ENCODE measurements at places on chromosomes 7 and 10.

- DNase-seq, result no peak
Measured at GRCh38 chr10:13414855-13415254, 66.8 kb upstream of the SEPHS1 start.

DNA sequence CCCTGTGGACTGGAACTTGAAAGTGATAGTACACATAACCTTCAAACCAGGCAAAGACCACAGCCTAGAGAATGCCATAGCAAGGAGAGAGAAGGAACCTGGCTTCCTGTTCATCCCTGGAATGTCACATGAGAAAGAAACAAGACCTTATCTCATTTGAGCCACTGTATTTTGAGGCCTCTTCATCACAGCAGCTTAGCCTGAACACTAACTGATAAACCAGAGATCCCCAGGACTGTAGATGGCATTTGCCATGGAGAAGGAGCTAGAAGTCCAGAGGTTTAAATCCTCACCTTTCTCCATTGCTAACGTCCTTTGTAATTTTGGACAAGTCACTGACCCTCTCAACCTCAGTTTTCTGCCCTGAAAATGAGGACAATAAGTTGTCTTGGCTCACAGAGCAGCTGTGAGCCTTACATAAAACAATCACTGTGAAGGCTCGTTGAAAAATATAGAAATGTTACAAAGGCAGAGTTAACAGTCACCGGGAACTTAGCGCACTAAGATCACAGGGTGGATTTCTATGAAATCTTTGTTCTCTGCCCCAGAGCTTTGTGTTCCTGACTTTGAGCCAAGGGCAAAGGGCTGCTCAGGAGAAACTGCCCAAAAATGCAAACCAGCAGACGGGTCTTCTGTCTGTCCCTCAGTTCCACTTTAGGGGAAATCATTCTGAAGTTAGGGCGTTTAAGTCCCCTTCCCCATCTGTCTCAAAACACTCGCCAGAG, 197.0 kb downstream of the USP6NL start:
- no peak for DNase-seq

DNA sequence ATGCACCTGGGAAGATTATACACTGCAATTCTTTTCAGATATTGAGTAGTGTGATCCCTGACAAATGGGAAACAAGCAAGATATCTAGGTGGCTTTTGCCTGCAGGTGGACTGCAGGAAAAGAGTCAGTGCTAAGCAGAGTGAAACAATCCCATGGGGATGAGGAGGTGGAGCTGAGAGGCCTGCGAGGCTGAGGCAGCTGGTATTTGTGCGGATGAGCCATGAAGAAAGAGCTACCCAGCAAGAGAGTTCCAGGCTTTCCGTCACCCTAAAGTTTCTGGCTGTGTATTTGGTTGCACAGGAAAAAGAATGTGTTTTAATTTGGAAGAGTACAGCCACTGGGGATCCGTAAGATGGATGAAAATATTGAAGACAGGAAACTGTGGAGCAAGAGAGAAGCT, 714.1 kb upstream of the COBL start:
- no peak for DNase-seq

- DNase-seq, result no peak
Measured at GRCh38 chr7:128697302-128697905, 25.3 kb downstream of the GARIN1A start.

GRCh38 chr7:28183627-28184026, 3.0 kb upstream of the JAZF1 start:
- no peak for DNase-seq

GRCh38 chr7:49245062-49245461, 320.7 kb downstream of the CDC14C start:
- DNase-seq, result no peak

- no peak for DNase-seq
Measured at GRCh38 chr7:129110258-129110981, 34.1 kb upstream of the TSPAN33 start.

- DNase-seq, result no peak
Measured at GRCh38 chr10:36391405-36391804, 734.0 kb upstream of the ANKRD30A start.

DNA sequence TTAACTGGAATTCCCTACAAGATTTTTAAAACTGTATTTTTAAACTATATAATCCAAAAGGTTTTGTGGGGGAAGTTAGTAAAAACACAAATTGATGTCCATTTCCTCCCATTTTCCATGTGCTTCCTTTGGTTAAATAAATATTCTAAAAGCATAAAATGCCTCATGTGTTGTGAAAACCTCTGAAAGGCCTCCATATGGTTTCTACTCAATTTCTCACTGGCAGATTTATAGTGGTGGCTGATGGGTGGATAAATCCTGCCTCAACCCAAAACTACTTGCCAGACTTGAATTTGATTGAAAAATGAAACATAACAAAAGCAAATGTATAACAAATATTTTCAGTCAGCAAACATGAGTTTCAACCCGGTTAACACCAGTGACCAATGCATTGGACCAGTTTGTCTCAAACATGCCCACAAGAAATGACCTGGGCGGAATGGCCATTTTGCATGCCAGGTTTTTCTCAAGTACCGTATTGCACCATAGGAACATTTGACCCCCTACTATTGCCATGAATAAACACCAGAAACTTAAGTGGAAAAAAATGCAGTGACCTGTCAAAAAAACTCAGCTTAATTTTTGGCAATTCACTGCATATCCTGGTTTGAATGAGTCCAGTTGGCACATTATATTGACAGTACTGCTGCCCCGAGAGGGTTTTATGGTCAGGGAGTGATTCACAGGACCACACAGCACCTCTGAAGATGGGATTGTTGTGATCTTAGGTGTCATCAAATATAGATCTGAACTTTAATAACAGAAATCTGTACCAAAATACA, 454.6 kb upstream of the ANKRD30A start:
- DNase-seq, result no peak

DNA sequence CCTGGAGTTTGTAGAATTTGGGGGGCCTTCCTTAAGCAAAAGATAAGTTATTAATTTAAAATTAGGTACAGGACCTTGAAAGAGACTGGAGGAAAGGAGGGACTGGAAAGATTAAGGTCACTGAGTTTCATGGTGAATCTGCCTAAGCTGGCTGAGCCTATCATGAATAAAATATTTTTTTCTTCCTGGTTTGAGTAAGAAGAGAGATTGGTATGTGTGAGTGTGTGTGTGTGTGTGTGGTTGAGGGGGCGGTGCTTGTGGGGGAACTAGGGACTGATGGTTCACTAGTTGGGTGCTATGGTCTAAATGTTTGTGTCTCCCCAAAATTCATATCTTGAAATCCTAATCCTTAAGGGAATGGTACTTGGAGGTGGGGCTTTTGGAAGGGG, 142.5 kb upstream of the PRKCQ start:
- no peak for DNase-seq

DNA sequence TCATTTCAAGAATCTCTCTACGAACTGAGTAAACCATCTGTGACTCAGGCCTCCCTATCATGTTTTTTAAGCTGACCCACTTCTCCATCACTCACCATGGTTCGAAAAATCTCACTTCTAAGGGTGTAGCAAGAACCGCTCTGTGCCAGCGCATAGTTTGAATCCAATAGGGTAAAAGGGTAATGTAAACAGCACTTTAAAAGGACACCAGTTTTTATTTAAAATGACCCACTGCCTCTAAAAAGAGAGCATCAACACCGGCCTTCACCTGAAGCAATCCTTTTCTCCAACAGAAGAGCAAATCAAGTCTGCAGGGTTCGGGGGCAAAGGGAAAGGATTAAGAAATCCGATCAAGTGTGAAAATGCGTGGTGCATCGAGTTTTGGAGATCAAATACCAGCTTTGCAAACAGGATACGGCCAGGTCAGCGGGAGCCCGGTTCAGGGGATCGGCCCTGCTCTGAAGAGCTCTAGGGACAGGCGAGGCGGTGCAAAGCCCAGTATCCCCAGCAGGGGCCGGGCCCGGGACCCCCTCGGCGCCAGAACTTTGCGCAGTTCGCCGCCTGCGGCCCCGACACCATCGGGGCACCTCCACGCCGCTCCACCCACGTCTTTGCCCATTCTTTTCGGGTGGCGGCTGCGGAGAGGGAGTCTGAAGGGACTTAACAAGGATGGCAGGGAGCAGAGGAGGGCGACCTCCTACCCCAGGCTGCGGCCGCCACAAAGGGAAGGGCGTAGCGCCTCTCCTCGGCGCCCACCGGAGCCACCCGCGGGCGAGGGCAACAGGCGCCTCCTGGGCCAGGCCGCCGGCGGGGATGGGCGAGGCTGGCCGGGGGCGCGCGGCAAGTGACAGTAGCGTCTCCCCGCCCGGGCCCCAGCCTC, 842 bp downstream of the NMT2 start:
- peak; percentile 45 for DNase-seq

GRCh38 chr7:27212497-27213432, 12.9 kb upstream of the HOXA13 start:
- no peak for DNase-seq

GRCh38 chr10:94344522-94345122, 18.1 kb downstream of the NOC3L start:
- no peak for DNase-seq

DNA sequence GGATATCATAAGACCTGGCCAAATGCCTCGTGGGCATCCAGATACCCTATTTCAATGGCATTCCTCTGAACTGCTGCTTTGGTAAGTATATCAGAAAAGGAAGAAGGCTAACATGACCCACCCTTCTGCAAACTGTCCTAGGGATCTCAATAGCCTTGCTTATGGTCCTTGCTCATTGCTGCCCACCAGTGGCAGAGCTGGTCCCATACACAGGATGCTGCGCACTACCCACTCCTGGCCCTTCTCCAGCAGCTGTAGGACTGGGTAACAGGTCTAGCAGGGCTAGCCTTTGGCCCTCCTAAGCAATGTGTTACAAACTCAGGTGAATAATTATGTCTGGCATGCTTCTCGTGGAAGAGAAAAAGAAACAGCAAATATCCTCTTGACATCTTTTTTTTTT, 72.5 kb downstream of the C10orf90 start:
- no peak for DNase-seq

- DNase-seq, result no peak
Measured at GRCh38 chr10:122073508-122073907, 84.5 kb downstream of the TACC2 start.

DNA sequence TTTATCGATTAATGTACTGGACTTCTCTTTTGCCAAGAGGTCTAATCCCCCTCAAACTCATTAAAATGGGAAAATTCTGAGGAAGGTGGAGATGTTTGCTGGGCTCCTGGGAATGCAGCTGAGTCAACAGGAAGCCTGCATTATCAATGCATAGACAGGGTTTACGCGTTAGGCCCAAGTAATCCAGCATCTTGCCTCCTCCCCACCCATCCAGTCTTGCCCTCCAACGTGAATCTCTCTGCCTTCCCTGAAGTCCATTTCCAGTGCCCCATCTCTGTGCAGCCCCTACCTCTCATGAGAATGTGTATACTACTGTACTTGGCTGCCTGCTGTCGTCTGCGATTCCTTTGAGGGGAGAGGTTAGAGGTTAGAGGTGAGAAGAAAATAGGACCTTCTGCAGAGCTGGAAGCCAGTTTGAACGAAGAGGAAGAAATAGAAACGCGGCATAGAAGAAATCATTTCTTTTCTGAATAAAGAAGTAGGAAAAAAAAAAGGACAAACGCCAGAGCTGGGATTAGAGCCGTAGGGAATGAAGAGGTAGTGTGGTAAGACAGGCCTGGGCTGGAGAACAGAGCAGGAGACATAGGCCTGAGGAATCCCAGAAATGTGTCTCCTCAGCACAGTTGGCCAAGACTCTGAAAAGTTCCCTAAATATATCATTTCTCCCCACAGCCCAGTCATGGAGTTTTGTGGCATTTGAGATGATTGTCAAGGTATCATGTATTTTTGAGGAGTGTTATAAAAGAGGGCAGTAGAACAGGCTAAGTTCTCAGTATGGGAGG, 75.6 kb downstream of the MYOF start:
- no peak for DNase-seq

GRCh38 chr10:21031232-21031795, 134.2 kb upstream of the NEBL start:
- no peak for DNase-seq

GRCh38 chr10:70546584-70546983, 56.0 kb downstream of the PRF1 start:
- DNase-seq, result no peak

- peak; percentile 27 for DNase-seq
Measured at GRCh38 chr10:96719850-96720421, 378 bp downstream of the PIK3AP1 start.

GRCh38 chr7:94276795-94277194, 117.9 kb upstream of the COL1A2 start:
- no peak for DNase-seq

- no peak for DNase-seq
Measured at GRCh38 chr7:98265841-98266271, 13.8 kb upstream of the TECPR1 start.

- no peak for DNase-seq
Measured at GRCh38 chr7:16794986-16795385, 9.8 kb downstream of the AGR2 start.

GRCh38 chr7:1951600-1951999, 281.1 kb downstream of the MAD1L1 start:
- DNase-seq, result no peak

DNA sequence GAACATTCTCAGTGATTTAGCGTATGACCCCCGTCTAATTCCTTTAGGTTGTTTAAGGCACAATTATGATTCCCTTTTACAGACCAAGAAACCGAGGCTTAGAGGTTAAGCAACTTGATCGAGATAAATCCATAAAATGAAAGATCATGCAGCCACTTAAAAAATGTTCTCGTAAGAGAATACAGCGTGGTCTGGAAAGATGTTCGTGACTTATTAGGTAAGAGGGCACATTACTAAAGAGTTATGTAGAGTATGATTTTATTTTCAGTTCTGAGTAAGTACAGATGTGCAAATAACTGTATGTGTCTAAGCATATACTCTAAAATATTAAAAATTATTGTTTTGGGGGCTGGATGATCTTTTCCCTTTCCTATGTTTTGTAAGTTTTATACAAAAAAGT, 575.1 kb downstream of the PARD3 start:
- no peak for DNase-seq

DNA sequence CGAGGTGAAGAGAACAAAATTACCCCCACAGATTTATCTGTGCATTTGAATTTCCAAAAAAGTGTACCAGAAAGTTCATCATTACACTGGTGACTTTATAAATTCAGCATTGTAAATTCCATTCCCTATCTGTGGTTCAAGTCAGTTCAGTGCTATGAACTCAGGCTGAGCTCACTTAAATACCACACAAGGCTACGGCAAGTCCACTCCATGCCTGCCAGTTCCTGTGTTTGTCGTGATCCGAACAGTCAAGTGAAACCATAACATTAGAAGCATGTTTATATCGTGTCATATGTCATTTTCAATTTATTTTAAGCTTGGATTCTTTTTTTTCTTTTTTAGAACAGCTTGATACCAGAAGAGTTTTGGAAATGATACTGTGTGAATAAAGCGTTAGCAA, 14.8 kb downstream of the MBL2 start:
- no peak for DNase-seq

DNA sequence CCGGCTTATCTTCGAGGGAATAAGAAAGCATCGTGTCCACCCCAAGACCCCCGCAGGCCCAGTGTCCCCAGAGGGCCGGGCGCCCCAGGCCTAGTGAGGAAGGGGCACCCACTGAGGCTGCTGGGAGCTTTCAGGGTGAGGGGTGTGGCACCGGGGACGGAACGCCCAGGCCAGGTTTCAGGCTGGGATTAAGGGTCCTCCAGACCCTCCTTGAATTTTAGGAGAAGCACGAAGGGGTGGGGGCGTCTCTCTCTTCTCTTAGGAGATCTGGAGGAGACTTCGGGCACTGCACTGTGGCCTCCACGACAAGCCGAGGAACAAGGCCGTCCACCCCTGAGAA, 96.8 kb downstream of the PDGFA start:
- DNase-seq, result no peak

- no peak for DNase-seq
Measured at GRCh38 chr10:114195079-114195478, 15.9 kb downstream of the TDRD1 start.

All from activated CD4-positive, CD25-positive, alpha-beta regulatory T cell (primary cell).